ENCODE measurements at places on chromosomes 11 and 22.

DNA sequence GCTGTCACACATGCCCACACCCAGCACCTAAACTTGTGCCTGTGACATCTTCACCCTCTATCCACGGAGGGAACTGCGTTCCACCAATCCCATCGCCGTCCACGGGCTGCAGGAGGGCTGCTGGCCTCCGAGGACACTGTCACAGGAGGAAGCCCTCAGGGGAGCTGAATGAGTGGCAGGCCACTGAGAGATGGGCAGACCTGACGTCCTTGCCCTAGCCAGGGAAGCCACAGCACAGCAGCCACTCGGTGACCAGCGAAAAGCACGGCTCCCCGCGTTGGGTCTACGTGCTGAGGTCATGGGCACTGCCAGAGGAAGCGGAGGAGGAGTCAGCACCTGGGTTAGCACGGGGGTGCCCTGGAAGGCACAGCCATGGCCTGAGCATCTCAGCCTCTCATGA lies 50.5 kb downstream of the IGSF9B start:
- DNase-seq = no peak

DNA sequence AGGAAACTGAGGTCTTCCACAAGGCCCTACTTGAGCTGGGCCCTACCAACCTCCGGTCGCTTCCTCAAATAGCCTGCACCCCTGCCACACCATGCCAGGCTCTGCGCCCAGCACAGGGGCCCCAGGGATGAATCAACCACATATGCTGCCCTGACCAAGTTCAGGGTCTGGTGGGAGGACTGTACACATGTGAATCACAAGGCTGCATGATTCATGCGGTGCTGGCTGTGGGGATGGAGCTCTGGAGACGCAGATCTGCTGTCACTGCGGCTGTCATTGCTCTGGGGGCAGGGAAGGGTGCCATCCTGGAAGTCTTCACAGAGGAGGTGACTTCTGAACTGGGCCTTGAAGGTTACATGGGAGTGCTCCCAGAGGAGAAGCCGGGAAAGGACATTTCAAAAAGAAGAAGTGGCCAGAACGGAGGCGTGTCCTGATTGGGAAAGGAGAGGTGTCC lies 21.5 kb downstream of the CYTH4 start:
- DNase-seq = no peak

- DNase-seq = no peak
Measured at GRCh38 chr11:953512-953911, 27.8 kb downstream of the AP2A2 start.

- no peak for DNase-seq
Measured at GRCh38 chr11:61737131-61737530, 15.3 kb upstream of the MYRF start.

DNA sequence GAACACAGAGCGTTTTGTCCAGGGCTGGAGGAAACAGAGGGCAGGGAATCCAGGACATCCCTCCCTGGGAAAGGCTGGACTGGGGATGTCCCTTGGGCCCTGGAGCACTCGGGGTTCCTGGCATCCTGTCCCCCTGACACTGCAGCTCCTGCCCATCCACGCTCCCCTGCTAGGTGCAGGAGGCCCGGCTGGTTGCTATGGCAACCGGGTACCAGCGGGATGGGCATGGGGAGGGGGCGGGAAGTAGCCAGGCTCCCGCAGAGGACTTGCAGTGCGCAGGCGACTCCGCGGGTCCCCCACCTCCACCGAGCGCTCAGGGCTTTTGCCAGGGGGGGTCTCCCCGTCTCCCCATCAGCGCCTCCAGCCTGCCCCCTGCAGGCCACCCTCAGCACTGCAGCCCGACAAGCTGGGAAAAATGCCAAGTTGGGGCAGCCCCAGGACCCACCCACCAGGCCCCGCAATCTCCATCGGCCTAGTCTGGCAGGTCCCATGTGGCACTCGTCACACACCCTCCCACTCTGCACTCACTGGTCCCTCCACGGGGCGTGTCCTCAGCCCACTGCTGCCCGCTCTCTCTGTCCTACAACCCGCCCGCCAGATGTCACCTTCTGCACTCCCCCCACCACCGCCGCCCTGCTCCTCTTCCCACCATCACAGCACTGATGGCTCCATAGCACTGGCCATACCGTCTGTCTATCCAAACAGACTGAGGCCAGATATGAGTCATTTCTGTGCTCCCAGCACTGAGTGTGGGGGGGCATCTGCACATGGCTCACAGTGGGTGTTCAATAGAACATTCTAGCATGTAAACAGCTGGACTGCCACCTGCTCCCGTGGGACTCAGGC lies 31.5 kb downstream of the KIAA0930 start:
- peak; percentile 7 for DNase-seq

DNA sequence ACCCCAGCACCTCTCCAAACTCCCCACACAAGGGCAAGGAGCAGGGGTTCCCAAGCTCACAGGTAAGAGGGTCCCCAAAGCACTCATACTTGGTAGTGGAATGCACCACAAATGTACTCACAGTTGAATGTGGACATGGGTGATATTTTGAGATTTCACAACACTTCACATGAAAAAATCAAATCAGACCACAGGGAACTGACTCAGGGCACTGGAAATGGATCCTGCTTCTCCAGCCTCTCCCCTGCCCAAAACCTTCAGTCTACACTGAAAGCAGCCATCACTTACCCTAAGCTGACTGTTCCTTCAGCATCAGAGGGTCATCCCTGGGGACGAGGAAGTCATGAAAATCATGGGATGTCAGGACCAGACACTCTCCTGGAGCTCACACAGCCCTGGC lies 40.2 kb downstream of the SCGB1A1 start:
- no peak for DNase-seq

- DNase-seq = no peak
Measured at GRCh38 chr22:49179175-49179574, 648.5 kb downstream of the BRD1 start.

GRCh38 chr11:68509066-68509465 lies 48.5 kb downstream of the PPP6R3 start:
- no peak for DNase-seq

DNA sequence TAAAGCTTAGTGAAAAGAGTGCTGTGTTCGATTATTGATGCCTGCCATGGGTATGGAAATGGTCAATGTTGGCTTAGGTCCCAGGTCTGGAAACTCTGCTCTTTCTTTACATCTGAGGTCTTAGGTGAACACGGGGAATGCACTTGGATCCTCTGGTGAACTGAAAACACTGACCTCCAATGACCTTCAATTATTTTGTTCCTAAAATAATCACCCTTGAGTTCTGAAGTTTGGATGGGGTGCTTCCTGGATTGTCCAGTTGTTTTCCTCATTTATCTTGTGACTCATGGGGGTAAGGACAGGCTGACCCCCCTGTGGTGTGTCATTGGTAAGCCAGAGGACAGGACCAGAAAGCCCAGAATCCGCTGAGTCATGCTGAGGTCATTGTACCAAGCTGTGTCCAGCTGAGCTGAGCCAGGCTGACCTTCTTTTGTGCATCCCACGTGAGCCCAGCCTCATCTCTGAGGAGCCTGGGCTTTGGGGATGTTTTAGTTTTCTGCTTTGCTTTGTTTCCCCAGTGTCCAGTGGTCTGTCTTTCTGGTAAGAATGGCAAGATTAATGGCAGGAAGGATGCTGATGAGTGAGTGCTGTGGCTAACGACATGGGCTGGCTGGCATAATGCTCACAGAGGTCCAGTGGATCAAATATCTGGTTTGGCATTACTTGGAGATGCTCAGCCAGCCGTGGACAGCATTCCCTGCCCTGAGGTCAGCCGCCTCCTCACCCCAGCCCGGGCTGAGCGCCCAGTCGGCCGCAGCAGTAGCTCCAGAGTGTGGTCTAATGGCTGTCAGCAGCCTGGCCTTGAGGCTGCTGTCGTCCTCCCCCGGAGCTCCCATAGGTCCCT lies 35.6 kb downstream of the AMPD3 start:
- DNase-seq = no peak

- DNase-seq = no peak
Measured at GRCh38 chr11:110524238-110524637, 94.5 kb downstream of the FDX1 start.

- no peak for DNase-seq
Measured at GRCh38 chr11:28537822-28538221, 429.6 kb downstream of the METTL15 start.

DNA sequence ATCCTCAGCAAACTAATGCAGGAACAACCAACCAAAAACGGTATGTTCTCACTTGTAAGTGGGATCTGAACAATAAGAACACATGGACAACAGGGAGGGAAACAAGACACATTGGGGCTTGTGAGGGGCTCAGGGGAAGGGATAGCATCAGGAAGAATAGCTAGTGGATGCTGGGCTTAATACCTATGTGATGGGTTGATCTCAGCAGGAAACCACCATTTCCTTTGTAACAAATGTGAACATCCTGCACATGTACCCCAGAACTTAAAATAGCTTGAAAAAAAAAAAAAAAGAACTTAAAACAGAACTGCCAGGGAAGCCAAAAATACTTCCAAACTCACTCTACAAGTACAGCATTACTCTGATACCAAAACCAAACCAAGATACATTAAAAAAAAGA lies 33.8 kb downstream of the CASP4 start:
- DNase-seq = no peak

DNA sequence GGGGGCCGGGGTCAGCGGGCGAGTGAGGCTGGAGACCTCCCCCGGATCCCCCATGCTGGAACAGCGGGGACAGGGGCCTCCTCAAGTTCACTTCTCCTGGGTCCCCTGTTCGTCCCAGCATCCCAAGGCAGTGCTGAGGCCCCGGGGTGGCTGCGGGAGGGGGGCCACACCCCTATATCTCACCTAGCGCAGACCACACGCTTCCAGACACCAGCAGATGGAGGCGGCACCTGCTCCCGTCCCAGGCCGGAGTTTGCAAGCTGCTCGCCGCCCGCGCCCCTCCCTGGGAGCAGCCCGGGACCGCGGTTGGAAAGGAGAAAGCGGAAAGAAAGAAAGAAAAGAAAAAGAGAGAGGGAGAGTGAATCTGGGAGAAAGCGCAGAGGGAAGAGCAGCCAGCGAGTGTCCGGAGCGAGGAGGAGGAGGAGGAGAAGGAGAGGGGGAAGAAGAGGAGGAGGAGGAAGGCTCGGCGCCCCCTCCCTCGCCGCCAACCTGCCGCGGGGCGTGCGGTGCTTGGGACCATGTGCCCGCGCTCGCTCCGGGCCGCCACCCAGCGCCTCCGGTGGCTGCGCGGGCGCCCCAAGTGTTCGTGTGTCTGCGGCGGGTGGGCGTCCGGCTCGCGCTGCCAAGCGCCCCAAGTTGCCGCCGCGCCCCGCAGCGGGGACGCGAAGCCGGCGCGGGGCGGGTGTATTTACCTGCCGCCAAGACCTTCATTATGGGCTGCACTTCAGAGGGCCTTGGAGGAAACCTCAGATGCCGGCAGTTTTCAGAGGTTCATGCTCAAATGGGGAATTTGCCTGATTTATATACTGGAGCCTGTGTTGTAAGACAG lies at the start of gene LIF:
TSS of gene LIF (minus strand) at position 775 of the 829 bp plus-strand sequence. CDS start at position 711, 64 bp downstream.
- peak; percentile 41 for DNase-seq

GRCh38 chr11:2305788-2306451 lies 4.1 kb downstream of the TSPAN32 start:
- no peak for DNase-seq

- DNase-seq = no peak
Measured at GRCh38 chr22:27152033-27152432, 494.6 kb downstream of the MIAT start.

DNA sequence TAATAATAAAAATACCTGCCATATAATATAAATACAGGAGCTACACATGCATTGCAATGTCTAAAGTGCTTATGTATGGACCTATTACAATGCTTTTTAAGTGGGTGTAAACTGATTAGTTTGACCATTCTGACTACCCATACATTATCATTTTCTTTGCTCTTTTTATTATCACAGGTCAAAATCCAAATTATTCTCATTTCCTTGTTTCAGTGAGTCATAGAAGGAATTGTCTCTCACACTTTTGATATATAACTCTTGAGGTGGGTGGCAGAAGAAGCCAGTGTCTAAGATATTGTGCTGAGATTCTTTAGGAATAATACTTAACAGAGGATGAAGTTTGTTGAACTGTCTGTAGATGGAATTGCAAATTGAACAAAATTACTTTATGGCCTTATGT lies 35.6 kb downstream of the GAS2 start:
- DNase-seq = no peak

DNA sequence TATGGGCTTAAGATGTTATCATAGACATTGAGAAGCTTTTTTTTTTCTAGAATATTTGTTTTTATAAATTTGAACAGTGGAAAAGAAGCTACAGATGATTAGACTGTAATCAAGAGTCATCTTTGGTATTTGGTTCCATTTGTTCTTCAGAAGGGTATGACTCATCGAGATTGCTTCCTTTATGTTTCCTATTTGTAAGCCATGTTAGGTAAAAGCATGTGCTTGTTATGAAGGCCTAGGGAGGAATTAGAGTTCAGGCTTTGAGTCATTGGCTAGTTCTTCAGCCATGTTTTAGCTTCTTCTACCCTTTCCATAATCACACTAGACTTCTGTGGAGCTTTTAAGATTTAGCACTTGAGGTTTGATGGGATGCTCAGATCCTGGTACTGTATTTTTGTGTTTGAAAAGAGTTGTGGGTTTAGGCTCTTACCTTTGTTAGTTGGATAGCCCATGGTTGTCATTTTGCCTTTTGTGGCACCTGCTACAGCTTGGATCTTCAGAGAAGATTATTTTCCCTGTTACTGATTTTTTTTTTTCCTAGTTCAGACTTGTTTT lies 44.3 kb downstream of the POLD3 start:
- no peak for DNase-seq

DNA sequence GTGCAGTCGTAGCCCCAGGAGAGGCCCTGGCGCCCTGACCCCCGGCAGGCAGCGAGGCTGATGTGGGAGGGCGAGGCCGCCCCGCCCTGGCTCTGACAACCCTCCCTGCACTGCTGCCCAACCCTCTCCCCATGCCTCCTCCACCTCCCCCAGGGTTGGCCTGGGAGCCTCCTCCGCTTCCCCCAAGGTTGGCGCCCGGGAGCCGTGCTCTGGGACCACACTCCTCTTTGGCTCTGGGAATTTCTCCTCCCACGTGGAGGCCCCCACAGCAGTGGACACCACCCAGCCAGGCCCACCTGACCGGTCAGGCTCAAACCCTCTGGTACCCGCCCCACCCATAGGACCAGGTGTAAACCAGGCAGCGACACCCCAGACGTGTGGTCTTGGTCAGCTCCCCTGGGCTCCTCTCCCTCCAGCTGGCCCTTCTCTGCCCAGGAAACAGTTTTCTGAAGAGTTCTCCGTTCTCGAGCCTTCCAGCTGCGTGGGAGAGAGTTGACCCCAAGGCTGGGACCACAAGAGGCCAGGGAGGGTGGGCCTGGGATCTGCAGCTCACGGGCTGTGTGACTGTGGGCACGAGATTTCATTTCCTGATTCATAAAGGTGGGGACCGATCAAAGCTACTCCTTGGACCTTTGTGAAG lies 39.5 kb upstream of the BRSK2 start:
- DNase-seq = no peak

DNA sequence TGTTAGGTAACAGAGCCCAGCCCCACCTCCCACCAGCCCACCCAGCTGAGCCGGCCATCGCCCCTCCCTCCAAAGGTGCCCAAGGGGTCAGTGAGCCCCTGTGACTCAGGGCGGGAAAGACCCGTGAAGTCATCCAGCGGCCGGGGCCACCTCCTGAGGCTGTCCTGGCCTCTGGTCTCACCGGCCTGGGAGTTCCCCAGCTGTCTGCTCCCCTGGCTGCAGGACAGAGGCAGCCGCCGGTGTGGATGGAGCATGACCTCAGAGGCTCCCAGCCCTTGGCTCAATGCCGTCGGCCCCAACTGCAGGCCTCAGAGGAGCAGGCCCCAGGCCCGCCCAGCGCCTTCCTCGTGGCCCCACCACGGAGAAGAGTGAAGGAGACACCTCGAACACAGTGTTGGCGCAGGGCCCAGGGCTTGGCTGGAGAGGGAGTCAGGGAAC lies 28.7 kb downstream of the RPL3 start:
- DNase-seq = no peak

- DNase-seq = no peak
Measured at GRCh38 chr11:67576735-67577475, 6.7 kb upstream of the GSTP1 start.

GRCh38 chr11:122045181-122045586 lies 70.8 kb downstream of the BLID start:
- no peak for DNase-seq

Measured in activated naive CD4-positive, alpha-beta T cell (primary cell).